ENCODE measurements at places on chromosomes 7 and 10.
A peak's percentile ranks its signal among the peaks of the same experiment; 100 is the strongest.

DNA sequence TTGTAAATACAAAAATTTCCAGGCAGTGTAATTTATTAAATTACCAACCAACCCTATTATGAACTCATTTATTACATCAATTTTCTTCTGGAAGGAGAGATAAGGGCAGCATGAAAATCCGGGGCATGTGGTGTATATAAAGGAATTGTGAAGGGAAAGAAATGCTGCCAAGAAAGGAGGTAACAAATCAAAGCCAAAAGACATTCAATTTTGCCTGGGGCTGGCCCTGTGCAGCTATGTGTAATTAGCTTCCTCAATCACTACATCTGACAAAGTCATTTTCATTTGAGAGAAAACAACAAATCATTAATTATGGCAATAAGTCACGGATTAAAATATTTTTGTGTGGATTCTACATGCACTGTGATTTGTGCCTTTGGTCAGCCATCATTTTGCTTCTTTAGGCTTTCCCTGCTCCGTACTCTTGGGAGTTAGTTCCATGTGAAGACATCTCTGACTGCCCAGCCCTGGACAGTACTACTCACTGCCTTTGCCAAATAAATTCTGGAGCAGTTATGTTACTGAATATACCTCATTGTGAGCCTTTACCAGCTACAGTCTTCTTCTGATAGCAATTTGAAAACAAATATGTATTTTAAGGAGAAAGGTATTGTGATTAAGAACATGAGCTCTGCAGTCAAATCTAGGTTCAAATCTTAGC, 191.7 kb downstream of the RELN start:
- DNase-seq: no peak

DNA sequence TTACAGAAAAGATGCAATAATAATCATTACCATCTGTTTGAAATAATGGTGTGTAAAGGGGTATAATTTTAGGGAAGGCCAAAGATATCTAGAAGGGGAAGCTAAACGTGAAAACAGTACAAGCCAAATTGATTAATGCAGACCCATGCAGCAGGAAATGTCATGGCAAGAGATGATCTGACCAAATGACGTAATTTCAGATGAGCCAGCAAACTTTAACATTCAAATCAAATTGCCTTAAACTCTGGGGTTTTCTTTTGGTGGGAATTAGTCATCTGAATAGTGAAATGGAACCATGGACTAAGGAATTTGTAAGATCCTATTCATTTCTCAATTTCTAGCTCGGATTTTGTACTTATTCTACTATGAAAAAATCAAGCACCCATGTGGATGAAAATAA, 21.4 kb upstream of the SCIN start:
- DNase-seq: no peak

DNA sequence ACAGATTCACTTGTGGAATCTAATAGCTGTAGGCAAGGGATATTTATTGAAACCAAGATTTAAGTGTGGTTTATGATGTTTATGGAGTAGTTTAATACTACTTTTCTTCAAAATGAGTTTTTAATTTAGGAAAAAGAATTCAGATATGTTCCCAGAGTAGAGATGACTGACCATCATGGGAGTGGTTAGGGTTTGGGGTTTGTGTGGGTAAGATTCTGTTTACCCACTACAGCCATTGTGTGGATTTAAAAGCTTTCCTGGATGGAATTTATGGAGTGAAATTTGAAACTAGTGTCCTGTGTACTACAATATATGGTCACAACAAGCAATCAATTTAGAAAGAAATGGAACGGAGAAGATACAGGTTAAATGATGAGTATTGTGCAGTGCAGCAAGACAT, 453.5 kb downstream of the AUTS2 start:
- DNase-seq: no peak

DNA sequence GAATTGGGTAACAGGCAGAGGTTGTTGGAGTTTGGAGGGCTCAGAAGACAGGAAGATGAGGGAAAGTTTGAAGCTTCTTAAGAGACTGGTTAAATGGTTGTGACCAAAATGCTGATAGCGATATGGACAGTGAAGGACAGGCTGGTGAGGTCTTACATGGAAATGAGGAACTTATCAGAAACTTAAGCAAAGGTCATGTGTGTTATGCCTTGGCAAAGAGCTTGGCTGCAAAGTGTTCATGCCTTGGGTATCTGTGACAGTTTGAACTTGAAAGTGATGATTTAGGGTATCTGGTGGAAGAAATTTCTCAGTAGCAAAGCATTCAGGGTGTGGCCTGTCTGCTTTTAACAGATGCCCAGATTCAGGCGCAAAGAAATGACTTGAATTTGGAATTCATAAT, 64.5 kb upstream of the EEPD1 start:
- DNase-seq: no peak

- DNase-seq: no peak
These were observed 7.8 kb upstream of the MRPS24 start for GRCh38 chr7:43876976-43877745.

DNA sequence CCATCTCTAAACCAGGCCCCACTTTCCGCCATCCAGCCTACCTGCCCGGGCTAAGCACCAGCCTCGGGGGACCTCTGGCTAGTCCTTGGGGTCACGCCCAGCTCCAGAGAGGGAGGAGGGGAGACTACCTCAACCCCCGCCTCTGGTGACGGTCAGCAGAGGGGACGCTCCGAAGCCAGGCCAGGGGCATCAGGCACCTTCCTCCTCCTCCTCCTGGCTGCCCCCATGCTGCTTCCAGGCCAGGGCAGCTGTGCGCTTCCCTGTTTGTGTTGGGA, 4.0 kb upstream of the SMARCD3 start:
- DNase-seq: no peak

DNA sequence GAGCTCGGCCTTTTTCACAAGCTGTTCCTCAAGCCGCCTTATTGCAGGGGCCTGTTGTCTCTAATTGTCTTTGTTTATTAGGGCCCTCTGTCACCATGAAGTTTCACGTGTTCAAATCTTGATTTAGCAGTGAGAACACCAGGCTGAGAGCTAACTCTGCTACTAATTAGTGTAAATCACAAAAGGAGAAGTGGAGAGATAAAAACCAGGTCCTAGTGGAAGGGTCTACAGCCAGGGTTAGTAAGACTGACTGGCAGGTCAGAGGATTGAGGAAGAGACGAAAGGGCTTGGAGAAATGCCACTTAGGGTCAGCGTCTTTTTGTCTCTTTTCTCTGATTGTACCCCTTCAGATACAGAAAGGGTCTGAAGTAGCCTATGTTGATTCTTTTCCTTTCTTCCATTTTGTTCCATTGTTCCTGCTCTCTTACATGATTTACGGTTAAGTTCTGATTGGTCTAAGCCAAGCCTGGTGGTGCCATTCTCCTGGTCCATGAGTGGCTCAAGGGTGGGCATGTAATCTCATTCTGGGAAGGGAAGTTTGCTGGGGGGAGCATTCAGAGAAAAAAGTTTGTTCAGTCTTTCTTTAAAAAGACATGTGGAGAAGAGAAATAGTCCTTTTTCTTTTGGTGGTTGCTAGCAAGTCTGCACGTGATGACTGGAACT, 21.3 kb downstream of the SSMEM1 start:
- no peak for DNase-seq

DNA sequence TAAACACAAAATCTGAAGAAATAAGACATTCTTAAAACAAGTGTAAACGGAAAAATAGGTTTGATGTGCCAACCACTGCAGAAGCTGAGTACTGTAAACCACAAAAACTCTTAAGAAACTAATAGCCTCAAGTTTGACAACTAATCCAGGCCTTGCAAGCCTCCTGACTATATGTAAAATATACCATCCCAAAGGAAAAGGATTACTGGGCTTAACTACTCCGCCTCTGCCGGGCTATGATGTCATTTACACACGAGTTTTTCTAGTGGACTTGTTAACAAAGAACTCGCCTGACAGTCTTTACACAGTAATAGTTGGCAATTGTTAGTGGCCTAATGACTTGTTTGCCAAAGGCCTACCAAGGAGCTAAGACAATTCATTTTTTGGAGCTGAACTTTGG, 2.1 kb downstream of the KIF5B start:
- no peak for DNase-seq

- no peak for DNase-seq
These were observed 98.1 kb downstream of the DPY19L1 start for GRCh38 chr7:34939175-34939574.

GRCh38 chr7:136278057-136278456, 300.9 kb upstream of the MTPN start:
- DNase-seq: no peak

DNA sequence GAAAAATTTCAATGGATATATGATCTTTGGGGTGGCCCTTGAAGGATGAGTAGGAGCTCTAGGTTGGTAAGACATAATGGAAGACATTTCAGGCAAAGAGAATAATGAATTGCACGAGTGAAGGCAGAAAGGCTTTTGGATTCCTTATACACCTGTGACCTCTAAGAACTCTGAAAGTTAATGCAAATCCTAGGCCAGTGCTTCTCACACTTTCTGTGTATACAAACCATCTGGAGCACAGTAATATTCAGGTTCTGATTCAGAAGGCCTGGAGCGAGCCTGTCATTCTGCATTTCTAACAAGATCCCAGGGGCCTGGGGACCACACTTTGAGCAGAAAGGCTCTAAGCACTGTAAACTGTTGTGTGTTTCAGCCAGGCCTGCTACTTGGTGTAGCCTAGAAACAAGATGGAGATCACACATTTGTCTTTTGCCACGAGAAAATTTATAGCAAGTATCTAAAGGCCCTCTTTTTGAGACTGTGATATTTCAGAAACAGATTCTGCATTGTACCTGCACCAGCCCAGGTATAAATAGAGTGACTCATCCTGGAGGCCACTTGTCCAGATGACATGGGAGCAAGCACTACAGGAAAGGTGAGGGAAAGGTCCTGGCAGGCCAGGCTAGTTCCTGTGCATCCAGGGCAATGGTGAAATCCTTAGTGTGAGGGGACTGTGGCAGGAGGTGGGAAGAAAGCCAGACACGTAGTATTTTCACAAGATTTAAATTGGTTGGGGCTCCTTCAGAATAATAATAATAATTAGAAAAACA, 24.4 kb downstream of the MRPS33 start:
- DNase-seq: no peak

DNA sequence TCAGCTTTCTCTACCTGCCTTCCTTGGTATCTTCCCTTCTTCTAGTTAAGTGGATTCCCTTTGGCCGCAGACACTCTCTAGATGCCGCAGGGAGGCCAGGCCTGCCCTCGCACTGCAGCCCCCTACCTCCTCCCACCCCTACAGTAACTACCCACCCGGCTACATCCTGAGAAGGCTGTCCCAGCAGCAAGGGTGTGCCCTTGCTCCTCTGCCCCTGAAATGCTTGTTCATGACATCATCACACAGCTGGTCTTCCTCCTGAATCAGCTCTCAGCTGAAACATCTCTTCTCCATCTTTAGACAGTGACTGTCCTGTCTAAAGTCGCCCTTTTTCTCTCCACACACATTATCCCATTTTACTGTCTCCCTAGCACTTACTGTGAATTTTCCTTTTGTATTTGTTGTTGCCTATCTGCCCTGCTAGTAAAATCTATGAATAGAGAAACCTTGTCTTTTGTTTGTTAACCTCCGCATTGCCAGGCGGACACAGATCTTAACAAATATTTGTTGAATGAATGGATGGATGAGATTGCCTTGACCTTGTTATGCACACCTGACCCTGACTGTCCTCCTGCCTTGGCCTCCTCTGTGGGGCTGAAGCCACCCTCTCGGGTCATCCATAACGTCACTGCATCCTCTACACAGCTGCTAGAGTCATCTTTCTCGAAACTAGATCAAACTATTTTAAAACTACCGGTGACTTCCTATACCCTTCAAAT, 108.9 kb upstream of the GATA3 start:
- DNase-seq: no peak

DNA sequence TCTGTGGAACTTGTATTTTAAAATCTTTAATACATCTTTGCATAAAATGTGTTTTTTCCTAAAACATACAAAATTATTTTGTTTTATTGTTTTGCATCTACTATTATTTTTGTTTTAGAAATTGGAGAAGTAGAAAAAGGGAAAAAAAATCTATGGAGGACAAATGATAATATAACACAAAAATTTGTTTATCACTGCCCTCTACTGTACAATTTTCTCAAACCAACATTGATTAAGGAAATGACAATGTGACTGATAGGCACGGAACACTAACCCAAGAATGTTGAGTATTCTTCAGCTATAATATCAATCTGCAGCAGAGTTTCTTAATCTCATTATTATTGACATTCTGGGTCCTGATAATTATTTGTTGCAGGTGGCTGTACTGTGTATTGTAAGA, 9.5 kb upstream of the ING3 start:
- DNase-seq: no peak

GRCh38 chr10:125757742-125758141, 17.9 kb downstream of the MMP21 start:
- no peak for DNase-seq

GRCh38 chr7:92115821-92116220, 18.5 kb downstream of the CYP51A1 start:
- DNase-seq: no peak

GRCh38 chr7:69367780-69368179, 230.5 kb upstream of the AUTS2 start:
- DNase-seq: no peak

DNA sequence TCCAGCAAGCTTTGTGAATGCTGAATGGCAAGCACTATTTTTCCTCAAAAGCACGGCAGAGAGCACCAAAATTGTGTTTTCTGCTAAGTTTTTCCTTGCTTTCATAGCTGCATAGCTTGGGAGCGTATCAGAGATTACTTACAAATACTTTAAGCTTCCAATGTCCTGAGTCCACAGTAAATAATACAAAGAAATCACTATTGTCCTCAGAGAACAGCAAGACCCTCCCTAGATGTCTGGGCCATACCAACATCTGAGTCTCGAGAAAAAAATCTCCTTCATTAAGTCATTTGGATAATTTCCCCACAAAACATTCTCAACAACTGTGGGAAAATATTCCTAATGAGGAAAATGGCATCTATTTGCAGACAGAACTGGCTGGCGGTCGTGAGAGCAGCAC, 41.7 kb downstream of the SGMS1 start:
- no peak for DNase-seq

GRCh38 chr7:33248671-33249070, 119.3 kb downstream of the BBS9 start:
- DNase-seq: no peak

DNA sequence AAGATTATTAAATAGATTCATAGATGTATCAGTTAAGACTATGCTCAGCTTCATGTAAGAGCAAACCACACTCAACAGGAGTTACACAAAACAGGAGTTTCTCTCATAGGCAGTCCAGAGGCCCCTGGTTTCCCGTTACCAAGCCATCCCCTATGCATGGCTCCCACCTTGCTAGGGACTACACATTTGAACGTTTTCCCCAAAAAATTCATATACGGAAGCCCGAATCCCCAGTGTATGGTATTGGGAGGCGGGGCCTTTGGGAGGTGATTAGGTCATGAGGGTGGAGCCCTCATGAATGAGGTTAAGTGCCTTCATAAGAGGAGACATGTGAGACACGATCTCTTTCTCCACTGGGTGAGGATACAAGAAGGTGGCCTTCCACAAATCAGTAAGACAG, 29.1 kb downstream of the RSU1 start:
- peak; percentile 51 for DNase-seq

- DNase-seq: no peak
These were observed 24.6 kb upstream of the AKAP9 start for GRCh38 chr7:91916051-91916440.
